ENCODE measurements at places on chromosomes 1 and 21.
A peak's percentile ranks its signal among the peaks of the same experiment; 100 is the strongest.

DNA sequence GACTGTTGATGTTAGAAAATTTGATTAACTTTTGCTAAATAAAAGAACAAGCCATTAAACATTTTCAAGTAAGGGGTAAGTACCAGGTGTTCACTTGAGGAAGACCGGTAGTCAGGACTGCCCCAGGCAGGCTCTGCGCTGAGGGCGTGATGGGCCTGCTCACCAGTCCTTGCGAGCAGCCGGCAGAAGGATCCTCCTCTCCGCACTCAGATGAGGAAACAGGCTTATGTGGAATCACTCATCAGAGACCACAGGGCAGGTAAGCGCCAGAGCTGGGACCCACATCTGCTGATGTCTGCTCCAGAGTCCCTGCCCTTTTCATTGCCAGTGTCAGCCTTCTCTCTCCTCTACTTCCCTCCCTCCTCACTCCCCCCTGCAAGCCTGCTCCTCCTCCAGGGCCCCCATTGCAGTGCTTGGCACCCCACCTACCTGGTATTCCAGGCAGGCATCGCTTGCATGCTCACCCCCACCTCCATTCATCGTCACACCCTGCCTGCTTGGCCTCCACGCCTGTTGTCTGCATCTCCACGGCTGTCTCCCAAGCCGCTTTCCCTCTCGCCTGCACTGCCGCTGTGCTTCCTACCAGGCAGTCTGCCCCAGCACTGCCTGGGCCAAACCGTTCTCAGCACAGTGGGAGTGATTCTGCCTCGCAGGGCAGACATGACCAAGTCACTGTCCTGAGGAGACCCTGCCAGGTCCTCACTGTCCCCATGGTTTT lies 24.7 kb upstream of the KDM4A start:
- DNase-seq: no peak

DNA sequence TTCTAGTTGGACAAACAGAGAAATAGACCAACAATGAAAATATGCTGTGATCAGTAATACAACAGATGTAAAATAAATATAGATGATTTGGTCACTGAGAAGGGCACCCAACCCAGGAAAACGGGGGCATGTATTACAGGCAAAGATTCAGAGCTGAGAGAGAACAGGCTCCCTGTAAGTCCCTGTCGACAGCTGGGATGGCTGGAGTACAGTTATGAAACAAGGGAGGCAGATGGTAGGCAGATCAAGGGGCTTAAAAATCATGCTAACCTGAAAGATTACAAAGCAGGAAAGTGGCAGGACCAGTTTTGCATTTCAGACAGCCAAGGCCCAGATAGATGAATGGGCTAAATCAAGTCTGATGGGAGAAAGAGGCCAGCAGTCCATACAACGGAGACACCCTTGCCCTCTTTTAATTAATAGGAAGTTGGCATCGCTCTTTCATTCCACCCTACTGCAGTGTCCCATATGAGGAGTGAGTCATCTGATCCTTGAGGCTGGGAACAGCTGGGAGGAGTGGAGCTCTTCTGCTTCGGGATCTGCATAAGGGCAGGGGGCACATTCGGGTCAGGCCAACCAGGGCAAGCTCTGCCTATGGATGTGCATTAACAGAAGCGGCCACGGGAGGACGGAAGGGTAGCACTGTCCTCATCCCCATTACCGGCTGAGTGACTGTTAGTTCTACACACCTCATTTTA lies 171.1 kb downstream of the DAB1 start:
- no peak for DNase-seq

DNA sequence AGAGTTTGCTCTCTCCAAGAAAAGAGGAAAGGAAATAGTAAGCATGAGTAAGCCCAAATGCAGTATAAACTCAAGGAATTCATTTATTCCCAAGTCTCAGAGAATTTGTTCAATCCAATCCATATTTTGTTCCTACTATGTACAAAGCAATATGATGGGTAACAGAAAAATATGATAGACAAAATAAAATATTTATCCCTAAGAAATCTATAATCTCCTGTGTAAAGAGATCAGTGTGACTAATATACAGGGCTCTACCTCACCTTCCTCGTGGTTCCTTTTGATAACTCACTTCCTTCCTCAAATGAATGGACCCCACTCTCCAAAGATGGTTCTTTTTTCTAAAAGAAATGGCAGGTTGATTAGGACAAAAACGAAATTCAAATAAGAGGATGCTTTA lies 7.6 kb downstream of the CLSPN start:
- no peak for DNase-seq

DNA sequence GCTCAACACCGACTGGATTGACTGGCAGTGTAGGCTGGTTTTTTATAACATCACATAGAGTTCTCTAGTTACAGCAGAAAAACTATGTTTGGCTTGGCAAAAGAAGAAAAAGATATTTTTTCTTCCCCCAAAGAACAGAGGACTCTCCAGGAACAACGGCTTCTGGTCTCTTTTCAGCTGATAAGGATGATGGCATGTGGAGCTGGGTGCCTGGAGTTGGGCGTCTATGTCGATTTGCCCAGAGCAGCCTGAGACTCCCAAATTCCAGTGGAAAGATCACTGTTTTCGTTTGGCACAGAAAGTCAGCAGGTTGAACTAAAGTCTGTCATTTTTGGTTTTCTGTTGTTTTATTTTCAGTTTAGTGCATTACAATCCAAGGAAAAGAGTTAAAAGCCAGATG lies 91.1 kb downstream of the SMYD2 start:
- DNase-seq: no peak

DNA sequence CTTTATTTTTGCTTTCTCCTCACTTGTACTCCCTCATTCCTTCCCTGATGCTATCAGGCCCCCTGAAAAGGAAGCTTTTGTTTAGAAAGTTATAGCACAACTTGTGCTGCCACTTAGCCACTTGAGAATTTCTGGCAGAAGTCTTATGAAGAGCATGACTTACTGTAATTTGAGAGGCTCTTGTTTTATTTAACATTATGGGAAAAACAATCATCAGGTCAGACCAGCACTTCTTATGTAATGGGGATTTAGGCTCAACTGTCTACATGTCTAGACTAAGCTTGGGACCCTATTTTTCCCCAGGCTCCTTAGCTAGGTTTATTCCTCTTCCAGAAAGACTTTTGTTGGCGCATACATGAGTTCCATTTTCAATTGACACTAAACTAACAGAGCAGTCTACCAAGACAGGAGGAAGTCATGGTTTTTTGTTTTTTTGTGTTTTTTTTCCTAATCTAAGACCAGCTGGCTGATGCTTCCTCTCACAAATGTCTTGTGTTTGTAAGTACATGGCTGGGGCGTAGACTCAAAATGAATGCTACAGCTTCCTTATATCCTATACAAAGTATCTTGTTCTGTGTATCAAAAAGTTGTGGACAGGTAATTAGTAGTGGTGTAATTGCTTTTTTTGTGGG lies 31.5 kb downstream of the TNFSF4 start:
- no peak for DNase-seq

- DNase-seq: no peak
These were observed 105.5 kb downstream of the LYPLAL1 start for GRCh38 chr1:219279017-219279770.

- no peak for DNase-seq
These were observed 105.9 kb downstream of the PIK3R3 start for GRCh38 chr1:46026531-46026930.

- DNase-seq: no peak
These were observed 334.8 kb upstream of the KAZN start for GRCh38 chr1:14263671-14264070.

GRCh38 chr1:18854331-18855025 lies 5.0 kb downstream of the TAS1R2 start:
- DNase-seq: no peak

- DNase-seq: no peak
These were observed 41.7 kb upstream of the IFFO2 start for GRCh38 chr1:18998016-18998724.

GRCh38 chr1:154730259-154730658 lies 122.3 kb upstream of the ADAR start:
- no peak for DNase-seq

- no peak for DNase-seq
These were observed 43.1 kb downstream of the IL12RB2 start for GRCh38 chr1:67350783-67351182.

- DNase-seq: no peak
These were observed 3.6 kb upstream of the KIF17 start for GRCh38 chr1:20721117-20722061.

DNA sequence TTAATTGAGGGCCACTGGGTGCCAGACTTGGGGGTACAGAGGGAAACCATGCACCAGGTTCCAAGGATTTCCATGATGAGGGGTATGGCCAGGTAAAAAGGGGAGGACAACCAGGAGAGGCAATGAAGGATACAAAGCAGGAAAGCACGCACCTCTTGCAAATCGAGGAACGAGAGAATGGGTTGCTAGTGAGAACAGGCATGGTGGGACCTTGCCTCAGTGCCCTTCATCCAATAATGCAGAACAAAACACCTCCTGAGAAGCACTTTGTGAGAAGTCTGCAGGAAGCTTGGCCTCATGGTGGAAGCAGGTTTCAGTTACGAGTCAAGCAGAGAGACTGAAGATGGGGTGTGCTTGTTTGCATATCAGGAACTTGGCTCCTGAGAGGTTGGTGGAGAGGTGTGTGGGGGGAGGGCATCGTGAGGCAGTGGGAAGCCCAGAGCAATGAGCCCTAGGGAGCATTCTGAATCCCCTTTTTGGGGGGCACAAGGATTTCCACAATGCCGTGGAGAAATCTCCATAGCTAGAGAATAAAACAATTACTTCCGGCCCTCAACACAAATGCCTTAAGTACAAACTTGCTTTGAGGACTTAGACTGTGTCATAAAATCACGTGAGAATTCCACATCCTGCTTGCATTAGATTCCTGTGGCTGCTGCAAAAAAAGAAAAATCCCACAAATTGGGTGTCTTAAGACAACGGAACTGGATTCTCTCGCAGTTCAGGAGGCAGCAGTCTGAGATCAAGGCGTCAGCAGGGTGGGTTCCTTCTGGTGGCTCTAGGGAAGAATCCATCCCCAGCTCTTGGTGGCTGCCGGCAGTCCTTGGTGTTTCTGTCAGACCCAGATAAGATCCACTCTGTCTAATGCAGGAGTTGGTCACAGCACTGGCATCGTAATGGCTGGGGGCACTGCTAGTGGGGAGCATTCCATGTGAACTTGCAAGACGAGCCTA lies 54.9 kb upstream of the BACE2 start:
- DNase-seq: no peak

DNA sequence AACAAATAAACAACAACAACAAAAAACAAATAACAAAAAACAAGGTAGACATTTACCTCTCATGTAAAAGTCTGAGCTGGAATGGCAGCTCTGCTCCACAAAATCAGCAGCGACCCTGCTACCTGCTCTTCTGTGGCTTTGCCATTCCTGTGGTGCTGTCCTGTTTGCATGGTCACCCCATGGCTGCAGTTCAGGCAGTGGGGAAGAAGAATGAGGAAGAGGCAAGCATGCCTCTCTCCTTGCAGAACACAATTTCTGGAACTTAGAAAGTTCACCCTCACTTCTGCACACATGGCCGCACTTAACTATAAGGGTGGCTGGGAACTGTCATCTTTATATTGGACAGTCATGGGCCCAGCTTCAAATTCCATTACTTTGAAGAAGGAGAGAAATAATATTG lies 84.8 kb upstream of the GNG12 start:
- no peak for DNase-seq

GRCh38 chr1:212539737-212540430 lies 68.7 kb upstream of the ATF3 start:
- DNase-seq: no peak

DNA sequence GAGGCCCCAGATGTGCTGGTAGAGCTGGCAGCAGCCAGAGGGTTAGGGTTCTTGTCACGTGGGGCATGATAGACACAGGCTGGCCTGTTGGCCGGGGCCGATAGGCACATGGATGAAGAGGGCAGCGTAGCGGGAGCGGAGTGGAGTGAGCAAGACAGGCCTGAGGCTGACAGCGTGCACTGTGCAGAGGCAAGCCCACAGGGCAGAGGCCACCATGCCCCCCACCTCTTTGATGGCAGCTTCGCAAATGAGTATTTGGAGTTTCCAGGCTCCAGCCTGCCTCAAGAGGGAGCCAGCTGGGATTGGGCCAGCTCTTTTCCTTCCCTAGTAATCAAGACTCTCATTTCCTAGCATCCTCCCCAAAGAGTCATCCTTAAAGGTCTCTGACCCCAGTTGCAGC lies 43.5 kb downstream of the TMCC2 start:
- DNase-seq: no peak

DNA sequence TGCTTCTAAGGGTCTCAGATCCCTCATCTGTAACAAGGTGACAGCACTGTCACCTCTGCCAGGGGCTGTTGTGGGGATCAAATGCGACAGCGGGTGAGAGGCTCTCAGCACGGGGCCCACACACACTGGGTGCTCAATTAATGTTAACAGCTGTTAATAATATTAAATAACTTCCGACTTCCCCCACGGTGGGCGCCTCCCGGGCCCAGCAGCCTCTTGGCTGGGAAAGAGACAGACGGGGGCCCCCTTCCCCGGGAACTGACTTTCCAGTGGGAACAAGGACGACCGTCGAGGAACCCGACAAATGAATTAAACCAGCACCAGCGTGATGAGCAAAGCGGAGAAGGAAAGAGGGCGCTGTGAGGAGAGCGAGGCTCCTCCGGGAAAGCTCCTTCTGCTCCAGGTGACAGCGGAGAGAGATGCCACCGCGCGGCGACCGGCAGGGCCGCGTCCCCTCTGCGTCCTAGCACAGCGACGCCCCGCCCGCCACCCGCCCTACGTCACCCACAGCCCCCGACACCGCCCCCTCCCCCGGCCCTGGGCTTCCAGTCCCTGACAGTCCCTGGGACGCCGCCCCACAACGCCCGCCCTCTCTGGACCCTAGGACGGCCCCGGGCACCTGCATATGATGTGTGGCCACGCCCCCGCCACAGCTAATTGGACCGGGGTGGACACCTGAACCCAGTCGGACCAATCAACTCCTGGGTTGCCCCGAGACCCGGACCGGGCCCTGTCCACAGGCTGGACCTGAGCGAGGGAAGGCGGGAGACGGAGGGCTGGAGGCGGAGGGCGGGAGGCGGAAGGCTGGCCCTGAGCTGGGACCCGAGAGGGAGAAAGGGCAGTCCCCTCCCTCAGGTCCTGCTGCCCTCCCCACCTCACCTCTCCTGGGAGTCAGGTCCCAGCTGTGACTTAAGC lies 38.2 kb downstream of the MATN1 start:
- no peak for DNase-seq

- no peak for DNase-seq
These were observed 446.9 kb upstream of the LRRC7 start for GRCh38 chr1:69120817-69121216.

GRCh38 chr1:99964806-99965205 lies 5.0 kb upstream of the SLC35A3 start:
- DNase-seq: no peak

GRCh38 chr1:47963568-47964358 lies 33.4 kb downstream of the TRABD2B start:
- DNase-seq: no peak

GRCh38 chr1:46197964-46198811 lies at the start of gene POMGNT1:
Gene POMGNT1, minus strand, starts transcription at chr1:46198434. Its CDS starts 613 bp downstream, at chr1:46197821.
- DNase-seq: peak; percentile 69

DNA sequence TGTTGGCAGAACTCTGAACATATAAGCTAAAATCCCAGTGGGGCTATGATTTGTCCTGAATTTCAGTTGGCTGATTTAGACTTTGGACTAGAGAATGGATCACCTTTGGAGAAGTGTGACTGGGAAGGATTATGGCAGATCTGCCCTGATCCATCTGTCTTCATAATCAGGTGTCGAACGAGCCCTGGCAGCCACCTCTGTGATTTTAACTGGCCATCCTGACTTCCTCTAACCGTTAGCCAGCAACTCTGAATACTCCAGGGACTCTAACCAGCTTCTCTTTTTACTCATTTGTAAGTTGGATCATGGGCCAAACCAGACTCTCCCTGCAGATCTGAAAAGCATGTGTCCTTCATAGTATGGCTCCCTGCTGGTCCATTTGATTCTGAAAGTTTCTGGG lies 32.0 kb downstream of the ACTN2 start:
- DNase-seq: no peak

All from NAMALWA (cell line).